ENCODE measurements at places on chromosomes 5 and 9.

GRCh38 chr9:134367791-134368490 lies 41.7 kb downstream of the RXRA start:
- DNase-seq, result no peak
- H3K27me3 ChIP-seq, result no peaks in the 10 kb centered on the region
- H3K4me3 ChIP-seq, result no peak overlapping the region
- H3K4me1 ChIP-seq, result peaks cover 2% of the 10 kb centered on the region

DNA sequence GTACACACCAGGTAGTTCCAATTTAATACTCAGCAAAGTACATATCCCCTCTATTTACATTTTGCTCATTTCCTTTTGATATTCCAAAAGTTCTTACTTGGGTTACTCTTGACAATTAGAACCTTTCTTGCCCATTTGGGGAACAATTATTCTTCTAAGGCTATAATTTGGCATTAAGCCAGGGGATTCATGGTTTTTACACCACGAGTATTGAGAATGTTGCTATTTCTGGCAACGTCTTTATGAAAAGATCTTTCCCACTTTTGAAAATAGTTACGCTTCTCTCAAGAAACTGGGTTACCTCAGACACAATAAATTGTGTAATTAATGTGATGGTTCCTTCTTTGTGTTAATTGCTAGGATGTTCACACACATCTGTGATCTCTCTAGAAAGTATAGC lies 11.5 kb upstream of the CAAP1 start:
- H3K27me3 ChIP-seq, result no peaks in the 10 kb centered on the region
- no peaks in the 10 kb centered on the region for H3K4me1 ChIP-seq
- no peak for DNase-seq

DNA sequence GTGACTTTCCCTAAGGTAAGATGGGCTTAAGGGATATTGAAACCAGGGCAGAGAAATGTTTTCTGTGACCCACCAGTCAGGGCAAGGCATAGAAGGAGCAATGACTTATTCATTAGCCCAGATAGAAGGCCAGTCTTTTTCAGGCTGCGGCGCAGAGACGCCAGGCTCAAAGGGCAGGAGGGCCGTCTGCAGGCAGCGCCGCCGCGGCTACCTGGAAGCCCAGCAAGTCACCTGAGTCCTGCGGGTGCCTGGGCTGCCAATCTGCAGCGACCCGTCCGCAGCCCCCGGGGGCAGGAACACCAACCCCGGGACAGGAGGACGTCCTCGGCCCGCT lies 322 bp upstream of the SH3GL2 start:
- no peak overlapping the region for H3K27ac ChIP-seq
- H3K36me3 ChIP-seq, result no peaks in the 10 kb centered on the region
- H3K4me1 ChIP-seq, result peaks cover 8% of the 10 kb centered on the region
- no peak for DNase-seq
- H3K27me3 ChIP-seq, result peaks cover 30% of the 10 kb centered on the region

DNA sequence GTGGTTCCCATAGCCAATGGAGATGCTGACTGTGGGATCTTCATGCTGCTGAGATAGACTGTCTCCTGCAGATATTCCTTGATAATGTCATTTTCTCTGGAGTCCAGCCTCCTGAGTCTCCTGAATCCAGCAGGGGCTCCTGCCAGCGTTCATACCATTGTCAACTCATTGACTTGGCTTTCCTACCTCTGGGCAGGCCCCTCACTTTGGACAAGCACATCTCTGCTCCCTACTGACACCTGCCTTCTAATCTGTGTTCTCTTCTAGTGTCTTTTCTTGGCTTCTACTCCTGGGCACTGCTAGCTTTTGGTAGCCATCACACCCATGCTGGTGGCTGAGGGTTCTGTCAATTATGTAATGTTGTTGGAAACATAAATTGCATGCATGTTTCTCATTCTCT lies 138.0 kb downstream of the ADCY2 start:
- no peak overlapping the region for H3K27ac ChIP-seq
- H3K4me1 ChIP-seq, result no peaks in the 10 kb centered on the region
- no peak overlapping the region for H3K4me3 ChIP-seq
- no peak for DNase-seq
- H3K27me3 ChIP-seq, result no peaks in the 10 kb centered on the region
